ENCODE measurements at places on chromosomes 4 and X.

DNA sequence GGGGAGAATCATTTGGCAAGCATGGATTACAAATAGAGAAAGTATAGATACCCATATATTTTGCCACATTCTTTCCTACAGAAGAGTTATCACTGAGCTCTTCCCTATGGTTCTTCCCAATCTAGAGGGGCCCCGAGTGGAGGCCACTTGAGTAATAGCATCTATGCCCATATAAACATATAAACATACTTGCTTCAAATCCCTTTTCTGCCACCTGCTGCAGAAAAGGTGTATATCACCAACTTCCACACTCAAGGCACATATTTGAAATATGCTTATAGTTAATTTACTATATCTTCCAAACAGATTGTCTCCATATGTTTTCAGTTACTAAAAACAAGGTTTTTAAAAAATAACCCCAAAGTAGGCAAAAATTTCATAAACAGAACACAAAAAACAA lies 642.8 kb upstream of the DIPK2B start:
- no peak for DNase-seq

DNA sequence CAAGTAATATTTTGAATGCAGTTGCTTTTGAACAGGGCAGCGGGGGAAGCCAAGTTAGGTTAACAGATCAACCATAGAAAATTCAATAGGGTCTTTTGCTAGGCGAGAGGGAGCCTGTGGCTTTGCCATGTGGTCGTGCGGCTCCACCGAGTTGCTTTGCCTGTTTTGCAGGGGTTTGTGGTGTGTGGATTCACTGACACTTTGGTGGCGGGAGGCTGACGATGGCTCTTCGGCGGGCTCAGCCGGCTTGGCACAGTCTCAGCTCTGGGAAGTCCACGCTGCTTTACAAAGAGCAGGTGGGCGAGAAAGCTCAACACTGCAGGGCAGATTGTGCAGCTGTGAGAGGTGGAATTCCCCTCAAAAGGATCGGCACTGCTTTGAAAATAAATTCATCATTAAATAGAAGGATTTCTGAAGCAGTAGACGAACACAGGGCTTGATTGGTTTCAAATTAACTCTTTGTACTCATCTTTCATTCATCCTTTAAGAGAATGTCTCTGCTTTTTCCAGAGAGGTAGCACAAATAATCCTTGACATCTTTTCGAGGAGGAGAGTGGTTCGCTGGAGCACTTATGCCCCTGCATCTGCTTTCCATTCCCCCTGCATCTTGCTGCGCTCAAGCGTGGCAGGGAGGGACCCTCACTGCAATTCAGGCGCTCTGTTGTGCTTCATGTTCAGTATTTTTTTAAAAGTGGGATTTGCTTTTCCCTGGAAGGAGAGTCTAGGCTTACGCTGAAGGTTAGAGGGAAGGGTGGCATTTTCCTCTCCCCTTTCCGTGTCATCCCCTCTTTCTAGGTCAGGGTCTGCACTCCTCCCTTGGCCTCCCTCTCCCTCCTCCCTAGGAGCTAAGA lies 201.8 kb upstream of the LEF1 start:
- no peak for DNase-seq

DNA sequence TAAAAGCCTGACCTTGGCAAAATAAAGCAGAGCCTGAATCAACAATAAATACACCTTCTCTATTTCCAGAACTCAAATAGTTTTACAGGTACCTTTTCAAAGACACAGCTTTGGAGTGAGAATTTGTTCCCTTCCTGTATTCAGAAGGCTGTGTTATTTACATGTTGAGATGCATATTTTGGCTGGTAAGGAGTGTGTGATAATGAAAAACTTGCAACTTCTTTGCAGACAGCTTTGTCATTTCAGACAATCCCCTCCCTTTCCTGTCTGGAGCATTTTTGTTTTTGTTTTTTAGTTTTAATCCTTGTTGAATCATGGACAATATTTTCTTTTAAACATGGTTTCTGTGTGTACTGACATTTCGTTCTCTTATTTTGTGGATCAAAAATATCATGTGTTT lies 493.8 kb downstream of the FAT4 start:
- DNase-seq, result no peak

GRCh38 chr4:161704653-161705052 lies 459.1 kb downstream of the FSTL5 start:
- DNase-seq, result no peak

GRCh38 chrX:307261-308111 lies 11.1 kb downstream of the GTPBP6 start:
- DNase-seq, result no peak

DNA sequence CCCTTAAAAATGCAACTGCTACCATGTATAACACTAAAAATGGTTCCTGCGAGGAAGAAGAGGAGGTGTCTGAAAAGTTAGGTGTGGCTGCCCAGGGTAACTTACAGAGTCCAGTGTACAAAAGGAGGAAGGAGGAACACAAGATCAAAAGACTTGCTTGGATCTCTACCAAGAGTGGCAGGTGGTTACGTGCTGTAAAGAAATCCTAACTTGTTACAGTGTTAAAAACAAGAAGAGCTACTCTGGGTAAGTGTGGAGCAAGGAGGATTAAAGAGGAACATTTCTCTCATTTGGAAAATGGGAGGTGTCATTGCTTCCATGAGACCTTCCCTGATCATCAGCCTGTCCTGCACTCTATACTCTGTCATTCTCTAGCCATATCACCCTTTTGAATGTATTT lies 242.0 kb downstream of the PTTG2 start:
- DNase-seq, result peak; percentile 29

DNA sequence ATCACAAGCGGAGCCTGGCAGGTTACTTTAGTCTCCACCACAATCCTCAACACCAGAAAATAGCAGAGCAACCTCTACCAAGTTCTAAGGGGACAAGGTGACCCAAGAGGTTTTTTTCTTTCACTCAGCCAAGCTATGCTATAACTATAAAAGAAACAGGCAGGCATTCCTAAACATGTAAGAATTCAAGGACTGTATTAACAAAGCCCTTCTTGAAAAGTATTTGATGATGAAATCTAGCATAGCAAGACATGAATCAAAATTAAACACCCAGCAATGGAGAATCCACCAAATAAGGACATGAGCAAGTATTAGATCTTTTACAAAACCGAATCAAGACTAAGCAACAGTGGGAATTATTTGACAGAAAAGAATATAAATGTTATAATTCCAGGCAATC lies 25.7 kb upstream of the C1QTNF7 start:
- peak; percentile 18 for DNase-seq

- peak; percentile 94 for DNase-seq
Measured at GRCh38 chr4:168585168-168586091, 88.6 kb downstream of the PALLD start.

- DNase-seq, result no peak
Measured at GRCh38 chr4:98482847-98483806, 175.3 kb downstream of the TSPAN5 start.

DNA sequence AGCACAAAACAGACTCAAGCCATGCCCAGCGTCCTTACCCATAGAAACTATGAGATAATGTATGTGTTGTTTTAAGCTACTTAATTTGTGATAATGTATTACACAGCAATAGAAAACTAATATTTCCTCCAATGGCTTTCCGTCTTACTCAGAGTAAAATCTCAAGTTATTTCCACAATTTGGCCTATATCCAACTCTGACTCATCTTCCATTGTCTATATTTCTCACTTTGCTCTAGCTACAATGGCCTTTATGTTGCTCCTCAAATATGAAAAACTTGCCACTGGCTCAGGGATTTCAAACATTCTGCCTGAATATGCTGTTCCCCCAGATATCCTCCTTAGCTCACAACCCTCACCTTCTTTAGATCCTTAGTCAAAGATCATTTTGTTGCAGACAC lies 31.6 kb downstream of the IQCM start:
- DNase-seq, result peak; percentile 6

DNA sequence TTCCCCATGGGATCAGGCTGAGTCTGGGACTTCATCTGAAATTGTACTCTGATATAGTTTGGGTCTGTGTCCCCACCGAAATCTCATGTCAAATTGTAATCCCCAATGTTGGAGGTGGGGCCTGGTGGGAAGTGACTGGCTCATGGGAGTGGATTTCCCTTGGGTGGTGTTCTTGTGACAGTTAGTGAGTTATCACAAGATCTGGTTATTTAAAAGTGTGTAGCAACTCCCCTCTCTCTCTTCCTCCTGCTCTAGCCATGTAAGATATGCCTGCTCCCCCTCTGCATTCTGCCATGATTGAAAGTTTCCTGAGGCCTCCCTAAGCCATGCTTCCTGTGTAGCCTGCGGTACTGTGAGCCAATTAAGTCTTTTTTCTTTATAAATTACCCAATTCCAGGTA lies 61.0 kb downstream of the RASGEF1B start:
- no peak for DNase-seq

DNA sequence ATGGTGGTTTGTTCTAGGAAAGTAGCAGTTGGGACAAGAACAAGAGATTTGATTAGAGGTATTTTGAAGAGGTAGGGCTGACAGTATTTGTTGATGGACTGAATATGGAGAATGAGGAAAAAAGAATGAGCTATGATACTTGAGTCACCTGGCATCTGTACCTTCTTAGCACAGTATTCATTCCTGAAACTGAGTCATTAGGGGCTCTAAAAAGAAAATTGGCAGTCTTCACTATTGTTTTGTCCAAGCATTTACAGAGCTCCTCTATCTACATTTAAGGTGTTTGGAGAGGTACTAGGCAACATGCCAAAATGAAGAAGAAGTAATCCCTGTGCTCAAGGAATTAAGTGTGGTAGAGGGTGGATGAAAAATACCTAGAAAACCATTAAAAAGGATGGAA lies 165.8 kb downstream of the SHROOM4 start:
- DNase-seq, result no peak
